ENCODE measurements at places on chromosomes 3 and 15. TPM values are rescaled to one million over a fixed set of nuclear protein-coding genes. Genes with fewer than 3 reads are reported as not detected.

GRIP2 gene
- total RNA-seq = not detected

SYNPR gene
- total RNA-seq = not detected

FAM174B gene
- 0.66 TPM for total RNA-seq

PP2D1 gene
- total RNA-seq = not detected

WDR72 gene
- not detected for total RNA-seq

ECE2 gene
- not detected for total RNA-seq

PLSCR2 gene
- total RNA-seq = not detected

LRRIQ4 gene
- total RNA-seq = 0.07 TPM

SELENOK gene
- total RNA-seq = 22.7 TPM

ALG3 gene
- 33.3 TPM for total RNA-seq

BLOC1S6 gene
- 87.6 TPM for total RNA-seq

CCDC9B gene
- total RNA-seq = 32.7 TPM

MAGI1 gene
- total RNA-seq = 34.3 TPM

WDR49 gene
- under 0.01 TPM for total RNA-seq

COL6A6 gene
- total RNA-seq = not detected

CCR8 gene
- not detected for total RNA-seq

CYP11A1 gene
- total RNA-seq = not detected

ACKR2 gene
- not detected for total RNA-seq

WNT5A gene
- total RNA-seq = 0.27 TPM

CKMT1A gene
- not detected for total RNA-seq

NR2E3 gene
- 0.27 TPM for total RNA-seq

DRD3 gene
- total RNA-seq = not detected

XCR1 gene
- not detected for total RNA-seq

TTLL13 gene
- total RNA-seq = not detected
